T-helper 1 cell treated with Interleukin-12 subunit alpha and Interleukin-12 subunit beta and Interleukin-4 antibody, amounts not matched to agents 30 ng/mL and 1 ng/mL, for 36 hours (primary cell): ENCODE measurements at places on chromosomes 5 and 9. TPM values are rescaled to one million over a fixed set of nuclear protein-coding genes. Genes with fewer than 3 reads are reported as not detected.

The IFNK gene
- not detected in 2 replicates for total RNA-seq

The GHR gene
- total RNA-seq, result 0.05 TPM in 1 of 2 replicates, not detected in the other

The FOXD1 gene
- total RNA-seq, result 0.20 and 0.29 TPM in 2 replicates

The TMEM245 gene
- total RNA-seq, result 26.9 and 30.5 TPM in 2 replicates

The PRSS3 gene
- not detected in 2 replicates for total RNA-seq

The CBY3 gene
- not detected in 2 replicates for total RNA-seq

The TRIP13 gene
- total RNA-seq, result 20.8 and 24.1 TPM in 2 replicates

The ACTBL2 gene
- total RNA-seq, result not detected in 2 replicates

The TMOD1 gene
- 1.6 and 2.1 TPM in 2 replicates for total RNA-seq

The GCNT4 gene
- 2.2 and 2.4 TPM in 2 replicates for total RNA-seq

The CCDC192 gene
- total RNA-seq, result not detected in 2 replicates

The WNT8A gene
- not detected in 2 replicates for total RNA-seq

The C5orf52 gene
- 0.32 TPM in 1 of 2 replicates, not detected in the other for total RNA-seq

The TLE1 gene
- 0.29 and 0.47 TPM in 2 replicates for total RNA-seq

The SOX30 gene
- total RNA-seq, result 0.10 and 0.12 TPM in 2 replicates

The ABO gene
- total RNA-seq, result 2.1 and 2.5 TPM in 2 replicates

The ISOC1 gene
- 18.8 and 20.2 TPM in 2 replicates for total RNA-seq

The IL5 gene
- 0.34 and 0.39 TPM in 2 replicates for total RNA-seq

The ZNF474 gene
- 0.25 TPM in 1 of 2 replicates, not detected in the other for total RNA-seq

The SPTLC1 gene
- total RNA-seq, result 66.1 and 69.3 TPM in 2 replicates

The NUTM2F gene
- total RNA-seq, result not detected in 2 replicates

The QRFP gene
- not detected in 2 replicates for total RNA-seq

The PCBD2 gene
- 13.2 and 14.2 TPM in 2 replicates for total RNA-seq

The SEMA6A gene
- total RNA-seq, result 0.15 and 0.29 TPM in 2 replicates

The TMC1 gene
- total RNA-seq, result 0.27 TPM in 1 of 2 replicates, not detected in the other

The PFN3 gene
- total RNA-seq, result not detected in 2 replicates

The PLEKHG4B gene
- total RNA-seq, result not detected in 2 replicates

The PCDH1 gene
- not detected in 2 replicates for total RNA-seq

The PLCXD3 gene
- total RNA-seq, result 0.02 TPM in 1 of 2 replicates, not detected in the other

The TRAPPC13 gene
- 27.8 and 30.1 TPM in 2 replicates for total RNA-seq

The CA9 gene
- total RNA-seq, result 0.15 TPM in 1 of 2 replicates, not detected in the other

The GLDC gene
- 1.0 and 3.1 TPM in 2 replicates for total RNA-seq

The WWC1 gene
- total RNA-seq, result not detected in 2 replicates

The DNAJA1 gene
- 221 and 224 TPM in 2 replicates for total RNA-seq

The CDC20B gene
- 0.12 and 0.17 TPM in 2 replicates for total RNA-seq

The ACSL6 gene
- total RNA-seq, result 19.1 and 26.6 TPM in 2 replicates

The TRPM3 gene
- not detected in 2 replicates for total RNA-seq

The GRM6 gene
- total RNA-seq, result not detected in 2 replicates

The NTNG2 gene
- total RNA-seq, result 10.1 and 12.2 TPM in 2 replicates

The CMYA5 gene
- 0.20 and 0.29 TPM in 2 replicates for total RNA-seq

The TEX48 gene
- total RNA-seq, result 0.91 and 1.1 TPM in 2 replicates

The MYMK gene
- total RNA-seq, result not detected in 2 replicates

The ARSB gene
- 12.5 TPM in 2 replicates for total RNA-seq

The CAMK4 gene
- 80.6 and 82.8 TPM in 2 replicates for total RNA-seq

The PCDHA9 gene
- total RNA-seq, result not detected in 2 replicates

The NR2F1 gene
- not detected in 2 replicates for total RNA-seq

The HSD17B3 gene
- total RNA-seq, result not detected in 2 replicates

The DMRTA1 gene
- not detected in 2 replicates for total RNA-seq

The FAM151B gene
- 0.22 TPM in 1 of 2 replicates, not detected in the other for total RNA-seq

The TXNDC8 gene
- total RNA-seq, result not detected in 2 replicates

The ACOT12 gene
- total RNA-seq, result not detected in 2 replicates

The PCDHGA7 gene
- 0.15 and 0.24 TPM in 2 replicates for total RNA-seq

The YIPF5 gene
- 49.4 and 53.9 TPM in 2 replicates for total RNA-seq
